ENCODE measurements at places on chromosomes 2 and 18. TPM values are rescaled to one million over a fixed set of nuclear protein-coding genes. Genes with fewer than 3 reads are reported as not detected.

DNA sequence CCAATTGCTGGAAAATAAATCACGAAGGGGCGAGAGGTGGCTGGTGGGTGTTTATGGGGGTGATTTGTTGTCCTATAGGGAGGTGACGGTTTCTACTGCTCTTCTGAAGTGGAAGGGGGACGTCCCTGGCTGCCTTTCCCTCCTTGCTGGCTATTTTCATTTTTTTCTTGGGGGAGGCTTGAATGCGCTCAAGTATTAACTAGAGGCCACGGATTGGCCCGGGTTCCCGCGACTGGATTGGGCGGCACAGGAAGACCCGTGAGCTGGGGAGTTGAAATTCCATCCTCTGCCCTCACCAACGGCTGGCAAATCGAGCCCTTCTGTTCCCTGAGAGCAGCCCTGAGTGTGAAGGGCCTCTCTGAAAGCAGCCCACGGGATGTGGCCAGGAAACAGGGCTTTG is 176.5 kb upstream of the SPRED2 start:
- no peaks in the 10 kb centered on the region for H3K36me3 ChIP-seq
- H3K27ac ChIP-seq, result no peak overlapping the region
- peaks cover 2% of the 10 kb centered on the region for H3K4me1 ChIP-seq
- no peak overlapping the region for H3K4me3 ChIP-seq

DNA sequence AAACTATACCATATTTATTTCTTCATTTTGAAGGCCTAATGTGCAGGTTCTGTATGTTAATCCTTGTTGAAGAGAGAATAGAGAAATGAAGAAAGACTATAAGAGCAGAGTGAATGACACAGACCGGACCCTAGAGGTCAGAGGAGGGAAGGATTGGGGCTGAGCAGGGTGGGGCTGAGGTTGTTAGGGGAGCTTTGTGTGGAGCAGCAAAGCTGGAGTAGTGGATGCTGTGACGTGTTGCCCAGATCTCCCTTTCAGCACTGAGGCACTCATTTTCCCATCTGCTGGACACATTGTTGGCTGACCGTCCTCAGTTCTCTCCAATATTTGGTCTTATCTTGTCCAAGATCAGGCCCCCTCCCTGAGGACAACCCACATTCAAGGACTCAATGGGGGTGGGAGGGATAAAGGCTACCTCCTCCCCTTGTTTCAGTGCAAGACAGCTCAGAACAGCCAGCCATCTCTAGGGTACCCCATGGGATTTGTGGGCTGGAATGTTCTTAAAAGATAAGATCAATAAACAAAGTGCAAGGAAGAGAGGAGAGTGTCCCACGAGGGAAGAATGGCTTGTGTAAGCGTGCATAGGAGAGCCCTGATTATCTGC is 143.6 kb downstream of the TDRD15 start:
- H3K4me1 ChIP-seq, result peaks cover 44% of the 10 kb centered on the region
- H3K36me3 ChIP-seq, result no peaks in the 10 kb centered on the region
- H3K27me3 ChIP-seq, result peaks cover 2% of the 10 kb centered on the region
- H3K4me3 ChIP-seq, result peak overlapping the region; percentile 44
- peak overlapping the region; percentile 33 for H3K27ac ChIP-seq
- no peak for DNase-seq

- H3K4me1 ChIP-seq, result peaks cover 13% of the 10 kb centered on the region
- peak overlapping the region; percentile 39 for H3K27ac ChIP-seq
- peaks cover 31% of the 10 kb centered on the region for H3K27me3 ChIP-seq
- peaks cover 4% of the 10 kb centered on the region for H3K36me3 ChIP-seq
Observed at GRCh38 chr2:95023222-95023597, 2.3 kb upstream of the MAL start.

DNA sequence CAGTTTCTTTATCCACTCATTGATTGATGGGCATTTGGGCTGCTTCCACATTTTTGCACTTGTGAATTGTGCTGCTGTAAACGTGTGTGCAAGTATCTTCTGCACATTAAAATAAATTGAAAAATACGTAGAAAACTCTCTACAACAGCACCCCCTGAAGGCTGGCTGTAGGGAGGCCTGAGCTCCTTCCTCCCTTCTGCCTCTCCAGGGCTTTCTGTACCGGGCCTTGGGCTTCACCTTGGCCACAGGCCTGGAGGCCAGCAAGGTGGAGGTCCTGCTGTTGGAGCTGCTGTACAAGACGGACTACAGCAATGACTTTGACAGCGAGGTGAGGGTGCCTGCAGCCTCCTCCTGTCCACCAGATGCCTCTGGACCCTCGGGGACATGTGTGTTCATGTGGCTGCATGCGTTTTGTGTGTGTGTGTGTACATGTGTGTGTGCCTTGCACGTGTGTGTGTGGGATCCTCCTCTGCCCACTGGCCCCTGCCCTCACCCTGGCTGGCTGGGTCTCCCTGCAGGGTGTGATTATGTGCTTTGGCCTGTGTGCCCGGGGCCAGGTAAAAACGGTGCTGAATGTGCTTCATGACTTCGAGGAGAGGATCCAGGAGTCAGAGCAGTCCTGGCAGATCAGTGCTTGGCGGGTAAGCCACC is 29.2 kb downstream of the MROH2A start:
- H3K27me3 ChIP-seq, result peaks cover 4% of the 10 kb centered on the region
- no peaks in the 10 kb centered on the region for H3K36me3 ChIP-seq
- DNase-seq, result no peak
- H3K4me3 ChIP-seq, result no peak overlapping the region

DNA sequence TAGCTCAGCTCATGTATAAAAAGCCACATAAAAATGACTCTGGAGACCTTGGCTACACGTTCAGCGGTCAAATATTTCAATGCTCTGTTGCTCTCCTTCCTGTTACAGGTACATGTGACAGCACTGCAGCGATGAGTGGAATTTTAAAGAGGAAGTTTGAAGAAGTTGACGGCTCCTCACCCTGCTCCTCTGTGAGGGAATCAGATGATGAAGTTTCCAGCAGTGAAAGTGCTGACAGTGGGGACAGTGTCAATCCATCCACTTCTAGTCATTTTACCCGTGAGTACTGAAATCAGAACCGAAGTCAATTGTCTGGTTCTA is 125.4 kb downstream of the CSRNP3 start:
- H3K4me3 ChIP-seq, result no peak overlapping the region
- no peaks in the 10 kb centered on the region for H3K27me3 ChIP-seq
- DNase-seq, result no peak
- no peaks in the 10 kb centered on the region for H3K4me1 ChIP-seq
- no peak overlapping the region for H3K27ac ChIP-seq

DNA sequence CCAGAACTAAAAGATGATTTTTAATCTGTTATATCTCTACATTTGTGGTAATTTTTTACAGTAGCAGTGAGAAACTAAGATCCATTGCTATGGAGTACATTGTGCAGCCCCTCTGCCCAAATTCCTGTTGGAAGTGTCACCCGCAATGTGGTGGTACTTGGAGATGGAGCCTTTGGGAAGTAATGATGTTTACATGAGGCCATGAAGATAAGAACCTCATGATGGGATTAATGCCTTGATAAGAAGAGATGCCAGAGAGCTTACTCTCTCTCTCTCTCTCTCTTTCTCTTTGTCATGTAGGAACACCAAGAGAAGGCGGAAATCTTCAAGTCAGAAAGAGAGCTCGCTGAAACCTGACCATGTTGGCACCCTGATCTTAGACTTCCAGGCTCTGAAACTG is 535.4 kb downstream of the PID1 start:
- H3K4me1 ChIP-seq, result no peaks in the 10 kb centered on the region
- no peaks in the 10 kb centered on the region for H3K36me3 ChIP-seq
- no peak overlapping the region for H3K27ac ChIP-seq
- no peak overlapping the region for H3K4me3 ChIP-seq

GRCh38 chr2:177889818-177890460 is 182.6 kb downstream of the PDE11A start:
- DNase-seq, result no peak
- H3K4me1 ChIP-seq, result peaks cover 8% of the 10 kb centered on the region
- H3K36me3 ChIP-seq, result no peaks in the 10 kb centered on the region
- no peaks in the 10 kb centered on the region for H3K27me3 ChIP-seq

DNA sequence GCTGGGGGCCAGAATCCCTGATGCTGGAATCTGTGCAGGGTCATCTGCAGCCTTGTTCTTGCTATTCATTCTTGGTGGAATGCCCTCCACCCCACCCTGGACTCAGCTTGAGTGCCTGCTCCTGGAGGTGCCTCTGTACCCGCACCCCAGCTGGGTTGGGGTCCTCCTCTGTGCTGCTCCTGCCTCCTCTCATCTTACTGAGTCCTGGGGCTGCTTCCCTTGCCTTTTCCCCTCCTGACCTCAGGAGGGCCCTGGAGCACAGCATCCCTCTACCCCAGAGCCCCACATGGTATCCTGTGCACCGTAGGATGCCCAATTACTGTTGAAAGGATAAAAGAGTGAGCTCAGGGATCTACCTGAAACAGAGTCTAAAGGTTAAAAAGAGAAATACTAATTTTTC is 81.6 kb downstream of the CIB4 start:
- H3K27me3 ChIP-seq, result peaks cover 14% of the 10 kb centered on the region
- H3K4me3 ChIP-seq, result no peak overlapping the region
- DNase-seq, result peak; percentile 8
- H3K27ac ChIP-seq, result no peak overlapping the region

DNA sequence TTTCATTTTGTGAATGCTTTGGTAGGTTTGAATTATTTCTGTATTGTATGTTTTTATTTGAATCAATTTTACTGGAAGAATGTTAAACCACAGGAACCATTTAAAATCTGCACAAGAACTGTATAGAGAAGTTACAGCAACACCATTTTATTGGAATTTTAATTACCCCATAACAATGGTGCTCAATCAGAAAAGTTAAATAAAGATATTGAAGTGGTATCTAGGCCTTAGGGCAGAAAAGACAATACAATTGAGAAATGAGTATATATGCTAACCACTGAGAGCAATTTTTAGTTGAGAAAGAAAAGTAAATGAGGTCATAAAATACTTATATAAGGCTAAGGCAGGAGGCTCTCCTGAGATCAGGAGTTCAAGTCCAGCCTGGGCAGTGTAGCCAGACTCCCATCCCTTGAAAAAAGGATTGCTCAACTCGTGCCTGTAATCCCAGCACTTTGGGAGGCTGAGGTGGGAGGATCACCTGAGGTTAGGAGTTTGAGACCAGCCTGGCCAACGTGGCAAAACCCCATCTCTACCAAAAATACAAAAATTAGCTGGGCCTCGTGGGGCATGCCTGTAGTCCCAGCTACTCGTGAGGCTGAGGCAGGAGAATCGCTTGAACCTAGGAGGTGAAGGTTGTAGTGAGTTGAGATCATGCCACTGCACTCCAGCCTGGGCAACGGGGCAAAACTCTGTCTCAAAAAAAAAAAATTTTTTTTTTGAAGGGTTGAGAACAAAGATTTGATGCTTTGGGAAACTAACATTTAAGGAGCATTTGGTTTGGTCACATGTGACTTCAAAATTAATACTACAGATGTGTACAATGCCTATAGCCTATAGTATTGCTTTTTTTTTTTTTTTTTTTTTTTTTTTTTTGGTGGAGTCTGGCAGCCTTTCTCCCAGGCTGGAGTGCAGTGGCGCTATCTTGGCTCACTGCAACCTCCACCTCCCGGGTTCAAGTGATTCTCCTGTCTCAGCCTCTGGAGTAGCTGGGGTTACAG is 212.9 kb upstream of the STON1 start:
- H3K27ac ChIP-seq, result peak overlapping the region; percentile 80
- H3K36me3 ChIP-seq, result no peaks in the 10 kb centered on the region
- peak overlapping the region; percentile 99 for H3K4me3 ChIP-seq
- peaks cover 19% of the 10 kb centered on the region for H3K4me1 ChIP-seq

DNA sequence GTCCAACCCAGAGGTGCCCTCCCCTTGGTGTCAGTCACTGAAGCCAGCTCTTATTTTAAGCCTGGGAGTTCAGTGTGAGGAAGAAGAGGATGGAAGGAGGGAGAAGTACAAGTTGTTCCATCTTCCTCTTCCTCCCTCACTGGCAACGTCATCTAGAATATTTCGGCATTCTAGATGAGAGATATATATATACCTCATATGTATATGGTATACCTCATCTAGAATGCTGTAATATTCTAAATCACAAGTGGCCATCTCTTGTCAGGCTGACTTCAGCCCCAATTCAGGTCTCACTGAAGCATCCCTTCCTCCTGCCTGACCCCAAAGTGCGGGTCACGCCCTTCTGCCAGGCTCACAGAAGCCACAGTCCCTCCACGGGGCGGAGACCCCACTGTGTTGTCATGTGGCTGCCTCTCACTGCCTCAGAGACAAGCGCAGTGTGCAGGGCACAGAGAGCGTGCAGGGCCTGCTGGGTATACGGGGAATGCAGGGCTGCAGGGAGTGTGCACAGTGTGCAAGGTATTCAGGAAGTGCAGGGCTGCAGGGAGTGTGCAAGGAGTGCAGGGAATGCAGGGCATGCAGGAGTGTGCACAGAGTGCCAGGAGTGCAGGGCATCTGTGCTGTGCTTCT is 32.8 kb upstream of the B3GNT7 start:
- no peak for DNase-seq
- no peaks in the 10 kb centered on the region for H3K36me3 ChIP-seq
- peaks cover 6% of the 10 kb centered on the region for H3K27me3 ChIP-seq

DNA sequence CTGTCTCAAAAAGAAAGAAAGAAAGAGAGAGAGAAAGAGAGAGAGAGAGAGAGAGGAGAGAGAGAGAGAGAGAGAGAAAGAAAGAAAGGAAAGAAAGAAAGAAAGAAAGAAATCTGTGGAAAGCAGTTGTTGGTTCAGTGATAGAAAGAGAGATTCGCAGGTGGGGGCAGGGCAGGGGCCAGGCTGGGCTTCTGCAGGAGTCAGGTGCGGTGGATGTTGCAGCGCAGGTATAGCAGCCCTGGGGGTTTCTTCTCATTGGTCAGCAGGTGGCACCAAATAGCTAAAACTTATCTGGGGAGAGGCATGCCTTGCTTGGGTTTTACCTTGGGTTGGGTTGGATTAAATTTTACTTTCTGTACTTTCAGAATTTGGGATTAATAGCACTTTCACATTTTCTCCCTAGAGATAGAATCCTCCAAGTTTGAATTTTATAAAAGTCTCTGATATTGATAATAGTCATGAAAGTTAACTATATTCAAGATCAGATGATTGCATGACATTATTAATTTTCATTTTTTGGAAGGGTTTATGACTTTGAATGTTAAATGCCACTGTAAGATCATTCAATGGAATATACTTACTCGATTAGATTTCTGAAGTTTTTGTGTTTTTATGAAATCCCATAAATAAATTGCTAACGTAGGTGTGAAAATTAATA is 66.6 kb downstream of the SPTBN1 start:
- no peak overlapping the region for H3K4me3 ChIP-seq
- no peak for DNase-seq
- H3K4me1 ChIP-seq, result peaks cover 27% of the 10 kb centered on the region
- H3K27ac ChIP-seq, result peak overlapping the region; percentile 40
- peaks cover 6% of the 10 kb centered on the region for H3K27me3 ChIP-seq
- H3K36me3 ChIP-seq, result peaks cover 3% of the 10 kb centered on the region

GRCh38 chr18:5964996-5965395 is 69.7 kb upstream of the TMEM200C start:
- no peak for DNase-seq
- H3K4me1 ChIP-seq, result peaks cover 19% of the 10 kb centered on the region
- no peak overlapping the region for H3K4me3 ChIP-seq
- peaks cover 5% of the 10 kb centered on the region for H3K27me3 ChIP-seq

GRCh38 chr2:56613254-56613653 is 429.5 kb downstream of the CCDC85A start:
- DNase-seq, result no peak
- peaks cover under 1% of the 10 kb centered on the region for H3K36me3 ChIP-seq
- H3K27me3 ChIP-seq, result no peaks in the 10 kb centered on the region
- no peak overlapping the region for H3K4me3 ChIP-seq
- no peak overlapping the region for H3K27ac ChIP-seq

Gene IFT172
- 43.6 TPM for total RNA-seq

Gene HS1BP3
- total RNA-seq, result 23.8 TPM
